ENCODE measurements at places on chromosomes 2 and 18.

DNA sequence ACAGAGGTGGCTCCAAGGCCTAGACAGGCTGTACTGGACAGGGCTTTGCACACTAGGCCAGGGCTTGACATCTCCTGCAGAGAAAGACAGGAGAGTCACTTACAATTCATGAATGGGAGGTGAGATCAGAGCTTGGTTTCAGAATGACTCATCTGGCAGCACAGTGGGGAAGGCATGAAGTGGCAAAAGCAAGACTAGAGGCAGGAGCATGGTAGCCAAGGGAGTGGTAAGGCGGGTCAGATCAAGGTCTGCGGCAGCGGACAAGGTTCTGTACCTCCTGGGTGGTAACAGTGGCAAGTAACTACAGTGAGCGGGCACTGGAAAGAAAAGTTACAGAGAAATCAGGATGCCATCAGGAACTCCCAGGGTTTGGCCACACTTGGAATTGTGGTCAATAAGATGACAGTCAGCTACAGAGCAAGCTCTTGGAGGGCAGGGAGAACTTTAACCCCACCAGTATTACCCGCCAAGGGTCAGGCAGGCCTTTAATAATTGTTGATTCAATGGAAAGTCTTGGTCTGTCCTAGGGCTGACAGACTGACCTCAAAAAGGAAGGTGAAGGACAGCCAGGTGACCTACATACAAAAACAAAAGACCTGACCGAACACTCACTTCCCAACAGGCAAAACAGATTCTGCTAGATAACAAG, 5.7 kb downstream of the MCFD2 start:
- peak; percentile 18 for DNase-seq

- no peak for DNase-seq
These were observed 6.7 kb downstream of the COA5 start for GRCh38 chr2:98601532-98602132.

- DNase-seq: no peak
These were observed 112.1 kb downstream of the KYNU start for GRCh38 chr2:142989273-142990204.

- DNase-seq: no peak
These were observed 69.7 kb downstream of the EIPR1 start for GRCh38 chr2:3307901-3308300.

GRCh38 chr2:7071154-7071553, 153.9 kb downstream of the RNF144A start:
- DNase-seq: no peak

DNA sequence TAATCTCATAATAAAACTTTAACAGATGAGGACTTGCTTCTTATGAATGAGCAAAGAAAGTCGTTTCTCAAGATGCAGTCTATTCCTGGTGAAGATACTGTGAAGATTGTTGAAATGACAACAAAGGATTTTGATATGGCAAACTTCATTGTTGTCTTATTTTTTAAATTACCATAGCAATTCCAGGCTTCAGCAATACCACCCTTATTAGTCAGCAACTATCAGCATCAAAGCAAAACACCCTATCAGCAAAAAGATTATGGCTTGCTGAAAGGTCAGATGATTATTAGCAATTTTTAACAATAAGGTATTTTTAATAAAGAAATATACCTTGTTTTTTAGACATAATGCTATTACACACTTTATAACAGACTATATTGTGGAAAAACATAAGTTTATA, 88.3 kb downstream of the COL5A2 start:
- DNase-seq: no peak

- no peak for DNase-seq
These were observed 195.5 kb downstream of the ANKRD30BL start for GRCh38 chr2:131966256-131966655.

GRCh38 chr18:12401881-12402280, 5.8 kb upstream of the PRELID3A start:
- DNase-seq: no peak

GRCh38 chr2:145598434-145598833, 1078.5 kb upstream of the ZEB2 start:
- DNase-seq: no peak

DNA sequence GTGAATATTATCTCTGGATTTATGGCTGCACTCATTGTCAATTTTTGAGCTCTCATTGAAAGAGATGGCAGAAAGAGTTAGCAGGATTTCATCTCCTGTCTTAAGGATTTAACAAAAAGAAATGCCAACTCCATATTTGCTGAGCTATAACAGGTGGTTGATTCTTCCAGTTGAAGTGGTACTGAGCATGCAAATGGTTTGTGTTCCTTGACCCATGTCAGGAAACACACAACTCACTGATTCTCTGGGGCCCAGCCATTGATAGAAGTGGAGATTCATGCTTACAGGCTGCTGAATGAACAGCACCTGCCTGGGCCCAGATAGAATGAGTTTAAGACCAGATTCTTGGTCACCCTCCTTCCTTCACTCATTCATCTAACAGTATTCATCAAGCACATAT, 128.8 kb downstream of the CERS6 start:
- DNase-seq: no peak

GRCh38 chr2:69770193-69770702, 28.3 kb downstream of the ANXA4 start:
- no peak for DNase-seq

DNA sequence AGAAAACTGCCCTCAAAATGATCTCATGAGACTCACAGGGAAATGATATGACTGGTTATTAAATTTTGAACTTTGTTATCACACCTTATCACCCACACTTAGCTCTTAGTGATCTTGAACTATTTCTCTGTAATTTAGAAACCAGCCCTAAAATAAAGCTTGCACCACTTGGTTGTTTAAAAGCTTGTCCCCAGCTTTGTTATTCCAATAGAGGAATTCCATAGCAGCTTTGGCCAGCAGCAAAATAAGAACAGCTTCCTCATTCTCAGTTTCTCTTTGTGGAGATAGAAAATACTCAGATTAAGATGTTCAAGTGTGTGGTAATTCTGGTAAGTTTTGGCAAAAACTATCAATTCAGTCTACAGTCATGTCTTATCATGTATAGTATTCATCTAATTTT, 54.4 kb upstream of the CCDC68 start:
- no peak for DNase-seq

DNA sequence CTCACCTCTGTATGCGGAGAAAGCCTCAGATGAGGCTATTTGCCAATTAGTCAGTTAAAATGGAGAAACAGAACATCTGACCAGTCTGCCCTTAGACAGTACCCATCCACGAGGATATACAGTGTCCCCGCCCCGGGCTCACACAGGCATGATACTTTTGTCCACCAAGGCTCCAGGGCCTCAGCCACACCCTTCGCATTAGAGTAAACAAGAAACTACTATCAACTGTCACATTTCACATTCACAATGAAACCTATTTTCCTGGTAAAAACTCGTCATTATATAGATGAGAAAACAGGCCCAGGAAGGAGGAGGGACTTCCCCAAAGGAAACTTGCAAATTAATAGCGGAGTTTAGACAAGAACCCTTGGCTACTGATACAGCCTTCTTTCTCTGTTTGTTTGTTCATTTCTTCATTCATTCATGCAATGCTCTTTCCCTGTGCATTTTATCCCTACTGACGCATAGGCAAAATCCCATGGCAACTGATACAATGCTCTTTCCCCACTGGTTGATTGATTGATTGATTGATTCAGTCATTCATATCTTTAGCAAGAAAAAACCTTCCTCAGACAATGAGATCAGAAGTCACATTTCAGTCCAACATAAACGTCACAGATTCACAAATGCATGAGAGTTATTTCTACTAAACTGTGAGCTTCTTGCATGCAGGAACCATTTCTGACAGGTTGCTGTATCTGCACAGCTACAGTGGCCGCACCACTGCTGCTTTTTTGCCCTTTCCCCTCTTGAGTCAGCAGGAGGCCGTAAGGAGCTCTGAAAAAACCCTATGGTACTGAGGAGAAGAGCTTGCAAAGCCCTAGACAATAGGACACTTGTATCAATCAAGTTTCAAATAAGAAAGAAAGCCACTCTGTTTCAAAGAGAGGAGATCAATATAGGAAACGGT, 777.1 kb downstream of the RNF144A start:
- no peak for DNase-seq

- no peak for DNase-seq
These were observed 725.2 kb downstream of the CPS1 start for GRCh38 chr2:211281430-211282073.

DNA sequence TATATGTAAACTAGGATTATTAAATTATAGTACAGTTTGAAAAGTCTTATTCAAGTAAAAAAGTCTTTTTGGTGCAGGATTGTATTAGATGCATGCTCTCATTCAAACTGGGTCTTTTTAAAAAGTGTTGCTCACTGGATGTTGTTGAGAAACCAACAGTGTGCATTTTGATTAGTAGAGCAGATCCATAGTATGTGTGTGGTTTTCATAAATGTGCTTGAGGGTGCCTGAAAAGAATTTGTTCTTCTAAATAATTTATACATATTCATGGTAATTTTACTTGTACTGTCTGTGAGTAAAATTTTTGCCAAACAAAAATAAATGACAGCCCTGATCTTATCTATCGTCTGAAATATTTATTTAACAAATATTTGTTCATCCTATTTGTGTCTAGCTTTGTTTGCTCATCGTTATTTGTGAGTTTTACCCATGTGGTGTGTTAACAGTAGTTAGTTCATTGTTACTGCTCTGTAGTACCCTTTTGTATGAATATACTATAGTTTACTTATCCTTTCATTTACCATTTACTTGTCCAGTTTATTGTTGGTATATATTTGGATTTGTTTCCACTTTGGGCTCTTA, 50.4 kb downstream of the PTPN4 start:
- DNase-seq: no peak

- DNase-seq: peak; percentile 50
These were observed 69.0 kb downstream of the CPO start for GRCh38 chr2:207008105-207008990.

DNA sequence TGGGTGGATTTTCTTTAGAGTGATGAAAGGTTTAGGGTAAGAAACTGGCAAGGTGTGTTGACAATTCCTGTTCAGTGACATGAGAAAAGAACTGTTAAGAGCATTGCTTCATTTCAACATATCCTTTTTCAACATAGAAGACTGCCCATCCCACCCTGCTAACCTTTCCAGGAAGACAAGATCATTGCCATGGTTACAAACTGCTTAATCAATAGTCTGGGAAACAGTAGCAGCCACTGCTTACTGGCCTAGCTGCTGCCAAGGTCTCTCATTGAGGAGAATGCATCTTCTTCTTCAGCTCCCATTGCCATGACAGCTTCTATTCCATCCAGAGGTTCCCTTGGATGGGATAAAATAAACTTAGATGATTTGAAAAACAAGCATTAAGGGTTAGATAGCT, 212.1 kb downstream of the LRRTM1 start:
- DNase-seq: no peak

DNA sequence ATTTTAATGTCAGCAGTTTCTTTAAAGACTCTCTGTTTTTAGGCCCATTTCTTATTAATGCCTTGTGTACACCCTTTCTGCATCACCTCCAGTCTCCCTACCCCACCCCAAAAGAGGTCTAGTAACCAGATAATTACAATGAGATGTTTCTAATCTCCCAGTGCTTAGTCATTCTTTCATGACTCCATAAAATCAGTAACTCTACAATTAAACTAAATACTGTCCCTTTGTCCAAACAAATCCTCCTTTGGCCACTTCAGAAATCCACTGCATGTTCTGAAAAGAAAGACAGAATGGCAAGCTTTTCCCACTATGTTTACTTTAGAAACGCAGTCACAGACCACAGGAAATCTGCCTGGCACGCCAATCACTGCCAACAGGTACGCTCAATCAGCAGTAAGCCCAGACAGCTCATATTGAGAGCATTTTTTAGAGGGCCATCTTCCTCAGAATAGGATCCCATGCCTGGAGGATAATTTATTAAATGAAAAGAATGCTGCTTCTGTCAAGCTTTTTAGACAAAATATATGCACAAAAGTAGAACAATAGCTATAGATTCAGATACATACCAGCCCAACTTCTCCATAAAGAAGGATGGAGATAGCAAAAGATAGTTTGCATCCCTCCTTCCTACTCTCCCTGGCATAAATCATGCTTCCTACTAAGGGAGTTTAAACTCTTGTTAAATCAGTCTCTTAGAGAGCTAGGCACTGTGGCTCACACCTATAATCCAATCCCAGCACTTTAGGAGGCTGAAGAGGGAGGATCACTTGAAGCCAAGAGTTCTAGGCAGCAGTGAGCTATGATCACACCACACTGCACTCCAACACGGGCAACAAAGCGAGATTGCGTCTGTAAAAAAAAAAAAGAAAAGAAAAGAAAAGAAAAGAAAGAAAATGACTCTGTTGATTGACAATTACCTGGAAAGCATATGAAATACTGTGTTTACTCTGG, 14.6 kb downstream of the CLASP1 start:
- DNase-seq: no peak

GRCh38 chr2:53452957-53453748, 314.5 kb upstream of the CHAC2 start:
- DNase-seq: no peak

DNA sequence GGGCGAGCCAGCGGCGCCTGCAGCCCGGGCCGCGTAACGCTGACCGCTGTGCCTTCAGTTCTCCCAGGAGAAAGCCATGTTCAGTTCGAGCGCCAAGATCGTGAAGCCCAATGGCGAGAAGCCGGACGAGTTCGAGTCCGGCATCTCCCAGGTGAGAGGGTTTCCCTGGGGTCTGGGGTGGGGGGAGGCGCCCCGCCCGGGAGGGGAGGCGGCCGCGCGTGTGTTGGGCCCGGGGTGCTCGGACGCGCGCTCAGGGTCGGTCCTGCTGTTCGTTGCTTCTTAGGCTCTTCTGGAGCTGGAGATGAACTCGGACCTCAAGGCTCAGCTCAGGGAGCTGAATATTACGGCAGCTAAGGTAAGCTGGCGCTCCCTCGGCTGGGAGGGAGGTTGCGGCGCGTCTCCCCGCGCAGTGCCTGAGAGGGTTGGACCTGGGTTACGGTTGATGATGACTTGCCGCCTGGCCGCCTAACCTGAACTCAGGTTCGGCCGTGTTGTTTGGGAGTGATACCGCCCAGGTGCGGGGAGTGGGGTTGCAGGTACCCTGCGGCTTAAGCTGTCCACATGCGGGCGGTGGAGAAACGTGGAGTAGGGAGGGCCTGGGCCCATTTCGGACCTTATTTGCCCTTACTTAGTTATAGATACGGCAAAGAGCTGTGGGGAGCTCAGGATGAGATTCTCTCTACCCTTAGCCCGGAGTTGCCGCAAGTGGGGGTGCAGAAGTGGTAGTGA, 638 bp downstream of the RPS7 start:
- DNase-seq: no peak

- no peak for DNase-seq
These were observed 39.9 kb downstream of the NGEF start for GRCh38 chr2:232973011-232973735.

DNA sequence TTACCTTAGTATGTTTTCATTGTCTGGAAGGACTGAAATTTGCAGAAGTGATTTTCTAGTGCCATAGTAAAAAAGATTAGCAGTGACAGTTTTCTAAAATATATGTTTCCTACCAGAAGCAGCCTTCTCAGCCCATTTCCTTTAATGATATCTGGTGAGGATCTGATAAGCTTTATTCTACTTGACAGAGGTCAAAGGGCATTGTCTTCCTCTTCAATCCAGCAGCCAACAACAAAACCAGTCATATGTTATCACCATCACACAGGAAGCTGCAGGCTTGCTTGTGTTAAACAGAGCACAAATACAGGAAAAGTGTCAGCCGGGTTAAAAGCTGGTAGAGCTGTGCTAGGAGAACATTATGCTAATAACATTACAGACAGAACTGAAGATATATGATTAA, 35.6 kb upstream of the ZSWIM2 start:
- DNase-seq: no peak

GRCh38 chr2:25982968-25983280, 627 bp upstream of the KIF3C start:
- DNase-seq: no peak

Data from hypothalamus (tissue), 51 donors.